ENCODE measurements at places on chromosomes 7 and 10.

DNA sequence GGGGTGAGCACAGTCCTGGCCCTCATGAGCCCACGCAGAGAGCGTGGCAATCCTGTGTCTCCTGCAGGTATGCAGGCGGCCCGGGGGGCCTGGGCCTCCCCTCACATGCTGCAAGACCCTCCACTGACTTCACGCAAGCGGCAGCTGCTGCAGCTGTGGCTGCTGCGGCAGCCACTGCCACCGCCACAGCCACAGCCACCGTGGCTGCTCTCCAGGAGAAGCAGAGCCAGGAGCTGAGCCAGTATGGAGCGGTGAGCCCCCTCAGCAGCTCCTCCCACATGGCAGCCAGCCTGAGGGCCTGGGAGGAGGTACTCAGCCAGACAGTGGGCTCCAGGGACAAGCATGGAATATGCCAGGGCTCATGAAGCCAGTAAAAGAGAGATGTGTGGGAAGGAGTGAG lies 8.7 kb downstream of the ZMIZ2 start:
- DNase-seq: no peak

DNA sequence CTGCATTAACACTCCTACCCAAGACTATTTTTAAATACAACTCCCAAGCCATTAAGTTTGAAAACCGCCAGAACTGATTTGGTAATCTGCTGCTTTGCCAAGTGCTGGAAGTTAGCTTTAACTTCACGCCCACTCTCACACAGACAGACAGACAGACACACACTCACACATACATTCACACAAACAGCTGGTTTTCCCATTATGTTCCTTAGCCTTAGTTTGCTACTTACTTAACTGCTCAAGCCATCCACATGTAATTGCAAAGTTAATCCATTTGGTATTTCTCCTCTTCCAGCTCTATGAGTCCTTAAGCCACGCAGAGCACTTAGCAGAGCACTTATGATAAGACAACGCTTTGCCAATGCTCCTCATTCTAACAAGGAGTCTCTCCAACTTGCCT lies 8.3 kb downstream of the COBL start:
- no peak for DNase-seq

- DNase-seq: no peak
Measured at GRCh38 chr10:84798312-84798711, 469.9 kb downstream of the CCSER2 start.

DNA sequence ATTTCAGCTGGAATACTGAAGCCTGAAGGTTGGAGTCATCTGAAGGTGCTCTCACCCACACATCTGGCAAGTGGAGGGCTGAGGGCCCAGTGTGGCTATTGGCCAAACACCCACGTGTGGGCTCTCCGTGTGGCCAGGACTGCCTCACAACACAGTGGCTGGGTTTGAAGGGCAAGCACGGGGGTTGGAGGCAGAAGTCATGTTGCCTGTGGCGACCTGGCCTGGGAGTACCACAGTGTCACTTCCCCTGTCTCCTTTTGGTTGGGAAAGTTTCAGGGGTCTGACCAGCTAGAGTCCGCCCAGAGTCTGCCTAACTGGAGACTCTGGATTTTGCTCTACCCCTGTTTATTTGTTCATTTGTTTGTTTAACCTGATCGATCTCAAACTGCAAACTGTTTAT lies 169.5 kb downstream of the DNAJB6 start:
- DNase-seq: no peak

- DNase-seq: no peak
Measured at GRCh38 chr7:46139079-46139478, 218.0 kb upstream of the IGFBP3 start.

- no peak for DNase-seq
Measured at GRCh38 chr10:25778646-25779045, 155.4 kb upstream of the MYO3A start.

- DNase-seq: no peak
Measured at GRCh38 chr10:6124666-6125065, 35.8 kb downstream of the RBM17 start.

- DNase-seq: no peak
Measured at GRCh38 chr10:102668326-102669107, 24.2 kb downstream of the TRIM8 start.

DNA sequence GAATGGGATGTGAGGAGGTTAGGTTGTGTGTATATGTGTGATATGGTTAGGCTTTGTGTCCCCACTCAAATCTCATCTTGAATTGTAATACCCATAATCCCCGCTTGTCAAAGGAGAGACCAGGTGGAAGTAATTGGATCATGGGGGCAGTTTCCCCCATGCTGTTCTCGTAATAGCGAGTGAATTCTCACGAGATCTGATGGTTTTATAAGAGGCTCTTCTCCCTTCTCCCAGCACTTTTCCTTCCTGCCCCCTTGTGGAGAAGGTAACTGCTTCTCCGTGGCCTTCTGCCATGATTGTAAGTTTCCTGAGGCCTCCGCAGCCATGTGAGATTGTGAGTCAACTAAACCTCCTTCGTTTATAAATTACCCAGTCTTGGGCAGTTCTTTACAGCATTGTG lies 47.3 kb downstream of the NPVF start:
- DNase-seq: no peak

- DNase-seq: no peak
Measured at GRCh38 chr7:41058986-41059741, 643.7 kb downstream of the INHBA start.

DNA sequence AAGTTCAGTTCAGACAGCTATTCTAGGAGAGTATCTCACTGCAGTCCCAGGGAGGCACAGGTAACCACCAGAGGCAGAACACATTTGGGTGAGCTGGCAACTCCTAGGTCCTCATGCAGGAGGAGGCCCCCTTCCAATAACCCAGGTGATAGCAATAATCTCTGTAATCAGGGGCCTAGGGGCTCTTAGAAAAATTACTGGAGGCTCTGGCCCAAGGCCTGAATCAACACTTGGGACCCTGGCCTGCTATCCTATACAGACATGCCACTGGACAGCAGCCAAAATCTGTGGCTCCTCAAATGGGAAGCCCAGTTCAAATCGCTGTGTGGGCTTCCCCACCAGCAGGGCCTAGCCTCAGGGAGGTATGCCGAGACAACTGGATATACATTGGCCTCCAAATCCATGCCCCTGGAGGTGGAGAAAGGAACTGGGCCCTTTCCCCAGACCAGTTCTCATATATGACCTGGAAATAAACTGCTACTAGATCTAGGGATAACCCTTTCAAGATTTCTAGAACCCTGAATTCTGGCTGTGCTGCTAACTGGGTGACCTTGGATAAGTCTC lies 1.6 kb downstream of the AVPI1 start:
- DNase-seq: no peak
